Urothelium cell line (cell line): ENCODE measurements at places on chromosomes 3 and 15.

GRCh38 chr15:68578980-68579935 is at the start of gene CORO2B:
TSS of gene CORO2B (plus strand) at chr15:68578993. CDS start at chr15:68579263, 270 bp downstream.
- DNase-seq, result peak; percentile 81

DNA sequence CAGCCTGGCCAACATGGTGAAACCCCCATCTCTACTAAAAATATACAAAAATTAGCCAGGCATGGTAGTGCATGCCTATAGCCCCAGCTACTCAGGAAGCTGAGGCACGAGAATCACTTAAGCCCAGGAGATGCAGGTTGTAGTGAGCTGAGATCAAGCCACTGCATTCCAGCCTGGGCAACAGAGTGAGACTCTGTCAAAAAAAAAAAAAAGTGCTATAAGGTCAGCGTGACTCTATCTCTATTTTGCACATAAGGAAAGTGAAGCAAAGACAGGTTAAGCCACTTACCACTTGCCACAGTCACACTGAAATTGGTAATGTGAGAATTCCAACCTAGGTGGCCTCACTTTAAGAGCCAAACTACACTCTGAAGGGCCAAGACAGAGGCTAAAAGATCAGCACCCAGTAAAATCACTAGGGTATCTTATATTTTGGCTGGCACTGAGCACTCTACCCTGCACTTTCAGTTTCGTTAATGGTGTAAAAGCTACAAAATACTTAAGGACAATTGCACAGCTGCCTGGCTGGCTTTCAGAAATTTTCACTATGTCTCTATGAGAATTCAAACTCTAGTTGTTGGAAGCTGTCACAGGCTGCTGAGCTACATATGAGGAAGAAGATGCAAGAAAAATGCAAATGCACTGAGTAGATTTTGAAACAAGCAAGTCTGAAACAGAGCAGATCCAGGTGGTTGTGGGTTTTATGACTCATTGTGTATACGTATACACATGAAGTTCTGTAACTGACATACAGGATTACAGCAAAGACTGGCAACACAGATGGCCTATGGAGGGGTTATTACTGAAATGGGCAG is 32.7 kb downstream of the TRANK1 start:
- DNase-seq, result peak; percentile 62

- DNase-seq, result no peak
These were observed 32.2 kb downstream of the GPD1L start for GRCh38 chr3:32138545-32139104.

- no peak for DNase-seq
These were observed 14.3 kb downstream of the MEF2A start for GRCh38 chr15:99580076-99580475.

DNA sequence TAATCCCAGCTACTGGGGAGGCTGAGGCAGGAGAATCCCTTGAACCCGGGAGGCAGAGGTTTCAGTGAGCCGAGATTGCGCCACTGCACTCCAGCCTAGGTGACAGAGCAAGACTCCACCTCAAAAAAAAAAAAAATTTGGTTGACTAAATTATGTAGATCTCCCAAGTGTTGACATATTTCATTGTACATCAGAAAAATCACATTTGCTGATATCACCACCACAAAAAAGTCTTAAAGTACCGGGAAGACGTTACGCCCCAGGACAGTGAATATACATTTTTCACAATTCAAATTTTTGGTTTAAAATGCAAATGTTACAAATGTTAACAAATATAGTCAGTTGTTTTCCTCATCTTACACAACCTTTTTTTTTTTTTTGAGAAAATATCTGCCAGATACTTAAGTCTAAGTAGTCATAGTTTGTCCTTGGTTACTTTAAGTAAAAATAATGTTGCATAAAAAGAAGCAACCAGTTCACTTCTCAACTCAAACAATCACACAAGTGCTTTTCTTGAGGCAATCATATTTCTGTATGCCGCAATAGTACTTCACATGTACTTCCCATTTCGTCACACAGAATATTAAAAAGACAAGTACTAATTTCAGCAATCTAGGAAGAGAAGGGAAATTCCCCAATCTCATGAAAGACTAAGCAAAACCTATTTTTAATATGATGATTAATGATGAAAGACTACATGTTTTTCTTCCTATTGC is 41.0 kb upstream of the TCF12 start:
- DNase-seq, result no peak

DNA sequence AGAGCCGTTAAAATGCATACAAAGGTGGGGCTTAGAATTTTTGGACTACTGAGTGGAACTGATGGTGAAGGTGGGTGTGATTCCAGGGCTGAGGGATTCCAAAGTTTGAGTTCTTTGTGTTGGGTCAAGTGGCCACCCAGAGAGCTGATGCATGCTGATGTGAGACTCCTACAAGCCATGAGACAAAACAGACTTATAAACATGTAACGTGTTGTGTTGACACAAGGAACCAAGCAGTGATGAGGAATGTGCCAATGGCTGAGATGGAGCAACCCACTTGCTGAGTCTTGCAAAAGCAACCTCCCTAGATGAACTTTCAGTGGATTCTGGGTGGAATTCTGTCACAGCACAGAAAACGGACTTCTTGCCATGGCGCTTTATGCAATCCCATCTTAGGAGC is 289.0 kb downstream of the TLE3 start:
- DNase-seq, result no peak

DNA sequence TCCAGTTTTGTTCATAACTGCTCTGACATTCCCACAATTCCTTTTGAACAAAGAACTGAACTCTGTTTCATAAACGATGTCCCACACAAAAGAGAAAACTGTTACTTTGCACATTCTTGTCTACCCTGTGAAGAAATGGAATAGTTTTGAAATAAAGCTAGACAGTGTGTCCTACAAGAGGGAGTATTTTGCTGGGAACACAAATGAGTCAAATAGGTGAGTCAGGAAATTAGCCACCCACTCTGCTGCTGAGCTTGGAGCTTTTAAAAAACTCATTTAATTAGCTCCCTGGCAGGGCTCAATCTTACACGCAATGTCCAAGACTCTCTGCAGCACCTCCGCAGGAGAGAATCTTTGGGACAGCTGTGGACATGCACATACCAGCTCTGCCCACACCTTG is 193.4 kb downstream of the SLC9A9 start:
- no peak for DNase-seq

GRCh38 chr15:29988701-29989100 is 94.1 kb upstream of the GOLGA8J start:
- DNase-seq, result no peak
